Endothelial cell (in vitro differentiated cells): ENCODE measurements at places on chromosomes 7 and 10. TPM values are rescaled to one million over a fixed set of nuclear protein-coding genes. Genes with fewer than 3 reads are reported as not detected.

The OPN1SW gene
- not detected for total RNA-seq

The HMX3 gene
- total RNA-seq: not detected

The MAD1L1 gene
- 43.3 TPM for total RNA-seq

The SYT15 gene
- 0.77 TPM for total RNA-seq

DNA sequence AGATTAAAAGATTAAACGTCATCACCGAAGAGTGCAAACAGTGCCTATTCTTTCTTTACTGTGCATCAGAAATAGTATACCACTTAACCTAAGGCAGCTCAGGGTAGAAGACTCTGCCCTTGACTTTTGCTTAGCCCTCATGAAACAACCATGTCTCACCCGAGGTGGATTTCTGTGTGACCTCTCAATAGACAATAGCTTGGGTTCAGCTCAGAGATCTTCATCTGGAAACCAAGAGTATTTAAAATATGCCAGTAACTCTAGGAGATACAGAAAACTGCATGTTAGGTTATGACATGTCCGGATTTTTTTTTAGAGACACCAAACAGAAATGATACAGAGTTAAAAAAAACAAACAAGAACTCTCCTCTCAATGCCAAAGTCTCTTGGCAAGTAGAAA, 75.8 kb downstream of the JAZF1 start:
- peaks cover 5% of the 10 kb centered on the region for H3K27me3 ChIP-seq
- peaks cover 2% of the 10 kb centered on the region for H3K4me1 ChIP-seq
- no peak for DNase-seq
- H3K27ac ChIP-seq: no peak overlapping the region
- no peak overlapping the region for H3K4me3 ChIP-seq

- H3K27ac ChIP-seq: no peak overlapping the region
- H3K36me3 ChIP-seq: no peaks in the 10 kb centered on the region
- DNase-seq: no peak
- no peak overlapping the region for H3K4me3 ChIP-seq
- peaks cover 16% of the 10 kb centered on the region for H3K4me1 ChIP-seq
These were observed 25.8 kb upstream of the SFMBT2 start for GRCh38 chr10:7436490-7437100.

- no peak overlapping the region for H3K27ac ChIP-seq
- DNase-seq: no peak
- no peak overlapping the region for H3K4me3 ChIP-seq
- H3K4me1 ChIP-seq: peaks cover 20% of the 10 kb centered on the region
These were observed 62.5 kb upstream of the LEP start for GRCh38 chr7:128178611-128179010.

- no peak for DNase-seq
- H3K4me1 ChIP-seq: peaks cover 19% of the 10 kb centered on the region
- no peak overlapping the region for H3K4me3 ChIP-seq
- no peak overlapping the region for H3K27ac ChIP-seq
These were observed 481.7 kb downstream of the PHTF2 start for GRCh38 chr7:78280276-78280675.

GRCh38 chr7:12719981-12720865, 32.8 kb downstream of the ARL4A start:
- H3K27ac ChIP-seq: no peak overlapping the region
- no peak overlapping the region for H3K4me3 ChIP-seq
- peaks cover 2% of the 10 kb centered on the region for H3K27me3 ChIP-seq
- no peak for DNase-seq

GRCh38 chr10:49115015-49115795, at the start of gene VSTM4:
Gene VSTM4, minus strand, starts transcription at chr10:49115522. Its CDS starts 37 bp downstream, at chr10:49115485.
- H3K4me3 ChIP-seq: peak within 1 kb of the TSS; percentile 89
- DNase-seq: peak; percentile 50
- no peaks in the 10 kb centered on the region for H3K27me3 ChIP-seq
- H3K36me3 ChIP-seq: no peaks in the 10 kb centered on the region
- H3K27ac ChIP-seq: no peak within 1 kb of the TSS

DNA sequence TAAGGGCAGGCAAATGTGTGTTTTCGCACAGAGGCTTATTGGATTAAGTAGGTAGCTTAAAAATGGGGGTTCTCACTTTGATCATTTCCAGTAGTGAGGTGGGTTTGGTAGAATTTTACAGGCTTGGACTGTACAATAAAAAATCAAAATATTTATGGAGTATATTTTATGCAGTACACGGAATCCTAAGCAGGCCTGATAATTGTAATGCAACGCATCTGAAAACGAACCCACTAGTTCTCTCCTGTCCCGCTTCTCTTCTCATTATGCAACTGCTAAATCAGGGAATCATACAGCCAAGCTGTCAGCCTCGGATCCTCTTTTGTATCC, 377 bp upstream of the POLR1F start:
- no peak for DNase-seq
- peak overlapping the region; percentile 95 for H3K27ac ChIP-seq
- peaks cover 31% of the 10 kb centered on the region for H3K4me1 ChIP-seq
- no peaks in the 10 kb centered on the region for H3K36me3 ChIP-seq
